GM13976 (cell line): ENCODE measurements at places on chromosomes 2 and 18.

GRCh38 chr18:59665057-59666006, 31.9 kb downstream of the CCBE1 start:
- DNase-seq, result no peak

DNA sequence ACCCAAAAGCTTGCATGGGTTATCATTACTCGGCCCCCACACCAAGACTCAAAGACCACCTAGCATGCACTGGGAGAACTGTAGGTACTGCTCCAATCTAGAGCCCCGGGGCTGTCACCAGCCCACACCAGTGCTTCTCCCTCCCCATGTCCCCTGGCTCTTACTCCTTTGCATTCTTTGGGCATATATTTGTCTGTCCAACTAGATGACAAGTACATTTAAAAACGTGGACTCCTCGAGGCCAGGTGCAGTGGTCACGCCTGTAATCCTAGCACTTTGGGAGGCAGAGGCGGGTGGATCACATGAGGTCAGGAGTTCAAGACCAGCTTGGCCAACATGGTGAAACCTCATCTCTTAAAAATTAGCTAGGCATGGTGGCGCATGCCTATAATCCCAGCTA, 7.8 kb downstream of the AFG3L2 start:
- DNase-seq, result no peak

GRCh38 chr2:48249025-48249424, 280.9 kb upstream of the STON1 start:
- no peak for DNase-seq

DNA sequence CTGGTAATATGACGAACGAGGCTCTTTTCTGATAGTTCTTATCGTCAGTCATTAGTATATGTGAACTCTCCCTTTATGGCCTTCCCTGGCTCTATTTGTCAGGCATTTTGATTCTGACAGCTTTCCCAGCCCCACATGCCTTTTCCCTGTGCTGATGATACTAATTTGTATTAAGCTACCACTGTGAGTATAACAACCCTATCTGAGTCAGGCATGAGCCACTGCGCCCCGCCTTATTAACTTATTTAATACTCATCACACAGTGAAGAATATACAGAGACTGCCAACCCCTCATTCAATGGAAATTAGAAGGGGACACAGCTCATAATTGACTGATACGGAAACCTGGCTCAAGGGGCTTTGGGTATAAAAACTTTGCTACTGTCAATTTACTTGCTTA, 140.0 kb downstream of the NETO1 start:
- DNase-seq, result no peak

- no peak for DNase-seq
Observed at GRCh38 chr18:44729631-44730101, 49.0 kb downstream of the SETBP1 start.

DNA sequence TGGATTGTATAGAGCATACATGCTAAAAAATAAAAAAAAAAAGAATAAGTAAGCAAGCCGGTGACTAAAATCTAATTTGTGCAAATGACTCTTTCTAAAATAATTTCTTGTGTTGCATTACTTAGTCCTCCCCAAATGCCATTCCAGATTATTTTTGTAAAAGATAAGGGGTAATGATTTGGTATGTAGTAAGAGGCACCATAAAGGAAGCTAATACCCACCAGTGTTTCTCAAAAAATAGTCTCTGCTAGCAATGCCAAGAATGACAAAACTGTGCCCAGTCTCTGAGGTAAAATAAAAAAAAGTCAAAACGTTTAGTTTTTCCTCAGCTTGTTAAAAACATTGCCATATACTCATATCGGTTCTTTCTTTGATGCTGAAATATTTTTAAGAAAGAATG, 2.7 kb downstream of the METTL5 start:
- DNase-seq, result no peak

- no peak for DNase-seq
Observed at GRCh38 chr2:69674316-69674670, 30.8 kb upstream of the AAK1 start.

DNA sequence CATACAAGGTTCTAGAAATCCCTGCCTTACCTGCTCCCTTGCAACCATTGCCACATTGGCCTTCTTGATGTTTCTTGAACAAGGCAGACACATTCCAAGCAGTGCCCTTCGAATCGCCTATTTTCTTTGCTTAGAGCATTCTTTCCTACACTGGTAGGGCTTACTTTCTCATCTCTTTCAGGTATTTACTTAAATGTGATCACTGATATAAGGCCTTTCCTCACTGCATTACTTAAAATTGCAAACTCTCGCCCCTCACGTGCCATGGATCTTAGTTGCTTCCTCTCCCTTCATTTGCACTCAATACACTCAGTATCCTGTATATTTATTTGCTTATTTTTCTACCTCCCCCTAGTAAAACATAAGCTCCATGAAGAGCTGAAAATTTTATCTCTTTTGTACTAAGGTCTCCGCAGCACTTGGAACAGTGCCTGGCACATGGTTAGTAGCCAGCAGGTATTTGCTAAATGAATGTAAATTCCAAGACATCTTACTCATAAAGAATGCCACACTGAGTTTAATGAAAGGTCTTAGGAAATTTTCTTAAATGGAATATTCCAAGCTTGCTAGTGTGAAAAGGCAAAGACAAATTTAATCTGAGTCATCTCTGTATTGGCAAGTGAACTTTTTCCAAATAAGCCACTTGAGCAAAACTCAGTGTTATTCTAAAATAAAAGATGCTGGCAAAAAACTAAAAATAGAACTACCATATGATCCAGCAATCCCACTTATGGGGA, 42.4 kb upstream of the FIGN start:
- no peak for DNase-seq

DNA sequence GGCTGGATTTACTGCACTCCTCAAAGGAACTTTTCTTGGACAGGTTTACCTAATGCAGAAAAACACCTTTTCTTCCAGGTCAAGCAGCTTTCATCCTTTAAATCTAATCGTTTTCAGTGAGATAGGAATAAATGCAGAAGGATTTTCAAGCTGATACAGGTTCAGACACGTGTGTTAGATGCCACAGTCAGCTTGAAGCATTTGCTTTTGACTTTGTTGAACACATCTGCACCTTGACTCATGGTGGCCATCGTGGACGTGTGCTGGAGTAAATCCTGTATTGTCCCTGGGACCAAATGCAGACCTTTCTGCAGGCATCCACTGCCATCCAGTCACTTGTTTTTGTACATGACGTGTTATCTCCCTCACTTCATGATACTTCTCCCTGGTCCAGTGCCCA, 61.9 kb downstream of the KLHL29 start:
- no peak for DNase-seq

DNA sequence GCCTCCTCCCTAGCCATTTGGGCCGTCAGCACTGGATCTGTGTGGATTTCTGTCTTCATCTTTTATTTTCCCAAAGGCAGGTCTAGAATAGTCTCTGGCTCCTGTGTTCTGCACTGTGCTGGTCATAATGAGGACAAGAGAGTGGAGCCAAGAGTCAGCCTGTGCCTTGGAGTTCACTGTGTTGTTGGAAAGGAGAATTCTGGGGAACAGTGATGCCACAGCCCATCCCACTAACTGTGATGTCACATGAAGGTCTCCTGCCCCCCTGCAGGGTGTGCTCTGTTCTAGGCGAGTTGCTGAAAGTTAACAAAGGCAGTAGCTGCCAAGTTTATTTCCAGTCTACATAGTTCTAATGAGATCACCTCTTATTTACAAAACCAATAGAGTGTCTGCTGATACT, 248.5 kb downstream of the TPGS2 start:
- no peak for DNase-seq

DNA sequence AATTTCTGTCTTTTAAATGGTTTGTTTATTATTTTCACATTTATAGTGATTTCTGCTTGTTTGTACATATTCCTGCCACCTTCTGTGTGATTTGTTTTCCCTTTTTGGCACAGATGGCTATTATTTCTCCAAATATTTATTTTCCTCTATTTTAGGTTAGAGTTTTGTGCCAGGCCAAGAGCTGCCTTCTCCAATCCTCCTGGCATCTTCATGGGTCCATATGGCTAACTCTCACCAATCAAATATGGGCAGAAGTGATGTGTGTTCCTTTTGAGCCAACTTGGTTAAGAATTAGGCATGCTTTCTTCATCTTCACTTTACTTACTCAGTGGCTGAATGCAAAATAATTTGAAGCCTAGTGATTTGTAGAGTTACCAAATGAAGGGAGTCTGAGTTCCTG, 697.1 kb upstream of the CELF4 start:
- no peak for DNase-seq

GRCh38 chr2:46300406-46300832, 3.2 kb downstream of the EPAS1 start:
- no peak for DNase-seq

DNA sequence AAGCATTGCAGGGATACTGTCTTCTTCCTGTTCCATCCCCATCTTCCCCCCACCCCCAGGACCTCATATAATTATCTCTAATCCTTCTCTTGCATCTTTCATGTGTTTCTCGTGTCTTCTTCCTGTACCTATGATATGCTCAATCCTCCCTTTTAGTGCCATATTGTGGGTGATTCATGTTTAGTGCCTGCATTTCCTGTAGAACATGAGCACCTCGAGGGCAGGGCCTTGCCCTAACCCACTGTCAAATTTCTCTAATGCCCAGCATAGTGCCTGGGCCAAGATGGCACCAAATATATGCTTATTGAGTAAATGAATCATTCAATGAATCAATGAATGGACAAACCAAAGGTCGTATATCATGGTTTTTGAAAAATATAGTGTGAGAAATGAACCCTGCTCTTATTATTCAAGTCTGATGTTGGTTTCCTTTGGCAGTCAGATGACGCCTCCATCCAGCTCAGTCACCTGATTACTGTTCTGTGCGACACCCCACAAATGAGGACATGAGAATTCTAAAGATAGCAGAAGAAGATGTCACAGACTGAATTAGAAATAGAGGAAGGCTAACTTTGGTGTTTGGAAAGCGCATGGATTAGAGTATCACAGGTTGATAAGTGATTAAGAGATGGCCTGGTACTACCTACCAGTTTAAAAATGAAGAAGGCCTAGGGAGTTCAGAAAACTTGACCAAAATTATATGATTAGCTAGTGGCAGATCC, 278.4 kb downstream of the PRKCE start:
- peak; percentile 55 for DNase-seq

DNA sequence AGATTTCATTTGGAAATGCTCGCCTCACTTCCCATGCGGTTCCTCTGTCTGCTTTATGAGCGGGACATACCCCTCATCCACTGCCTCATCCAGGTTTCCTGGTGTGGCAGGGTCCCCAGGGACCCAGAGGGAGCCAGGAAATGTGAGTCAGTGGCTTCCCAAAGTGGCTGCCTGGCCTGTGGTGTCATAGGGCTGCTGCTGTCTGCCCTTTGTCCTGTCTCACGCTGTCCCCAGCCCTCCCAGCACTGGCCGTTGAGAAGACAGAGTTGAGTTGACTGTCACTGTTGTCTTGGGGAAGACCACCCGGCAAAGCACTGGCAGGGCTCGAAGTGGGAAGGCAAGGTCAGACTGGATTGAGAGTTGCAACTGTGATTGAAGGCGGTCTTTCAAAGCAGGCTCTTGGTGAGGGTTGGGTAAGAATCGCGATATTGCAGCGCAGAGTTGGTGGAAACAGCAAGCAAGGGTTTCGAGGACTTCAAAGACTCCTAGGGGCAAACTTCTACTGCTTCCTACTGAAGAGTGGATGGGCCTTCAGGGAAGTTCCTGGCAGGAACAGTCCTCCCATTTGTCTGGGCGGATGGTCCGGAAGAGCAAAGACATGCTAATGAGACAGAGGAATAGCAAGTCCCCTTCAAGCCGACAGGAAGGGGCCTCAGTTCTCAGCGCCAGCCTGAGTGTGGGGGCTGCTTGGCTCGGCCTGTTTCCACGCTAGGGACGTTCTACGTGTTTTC, 33.9 kb downstream of the RAB31 start:
- DNase-seq, result no peak

DNA sequence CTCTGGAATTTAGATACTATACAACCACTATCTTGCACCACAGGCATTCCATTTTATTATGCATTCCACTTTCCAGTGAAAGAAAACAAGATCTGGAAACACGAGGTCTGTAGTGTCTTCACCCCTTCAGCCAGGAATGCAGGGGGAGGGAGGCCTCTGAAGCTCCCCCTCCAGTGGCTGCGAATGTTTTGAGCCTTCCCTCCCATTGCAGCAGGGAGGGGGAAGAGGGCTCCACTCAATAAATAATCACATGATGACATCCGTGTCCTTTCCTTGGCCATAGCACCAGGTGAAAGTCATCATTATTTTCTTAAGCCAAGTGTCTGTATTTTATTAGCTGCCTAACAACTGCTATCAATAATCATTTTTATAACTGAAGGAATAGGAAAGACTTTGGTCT, 38.6 kb downstream of the ALPK2 start:
- no peak for DNase-seq

DNA sequence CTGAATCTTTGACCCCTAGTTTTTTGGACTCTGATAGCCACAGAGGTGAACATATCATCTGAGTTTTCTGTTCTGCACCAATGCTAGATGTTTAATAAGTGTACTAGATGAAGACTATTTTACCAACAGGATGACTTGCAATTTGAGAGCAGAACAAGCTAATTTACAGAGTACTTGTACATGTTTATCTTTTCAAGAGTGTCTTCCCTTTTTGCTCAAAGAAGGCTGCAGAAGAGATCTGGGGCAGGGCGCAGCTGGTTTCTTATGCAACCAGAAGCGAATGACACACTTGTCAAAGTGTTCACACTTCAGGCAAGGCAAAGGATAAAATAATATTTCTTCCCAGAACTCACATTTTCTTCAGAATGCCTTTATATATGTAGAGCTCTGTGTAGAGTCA, 86.0 kb downstream of the VWA3B start:
- DNase-seq, result no peak

GRCh38 chr2:58926112-58926511, 685.0 kb upstream of the FANCL start:
- DNase-seq, result no peak

DNA sequence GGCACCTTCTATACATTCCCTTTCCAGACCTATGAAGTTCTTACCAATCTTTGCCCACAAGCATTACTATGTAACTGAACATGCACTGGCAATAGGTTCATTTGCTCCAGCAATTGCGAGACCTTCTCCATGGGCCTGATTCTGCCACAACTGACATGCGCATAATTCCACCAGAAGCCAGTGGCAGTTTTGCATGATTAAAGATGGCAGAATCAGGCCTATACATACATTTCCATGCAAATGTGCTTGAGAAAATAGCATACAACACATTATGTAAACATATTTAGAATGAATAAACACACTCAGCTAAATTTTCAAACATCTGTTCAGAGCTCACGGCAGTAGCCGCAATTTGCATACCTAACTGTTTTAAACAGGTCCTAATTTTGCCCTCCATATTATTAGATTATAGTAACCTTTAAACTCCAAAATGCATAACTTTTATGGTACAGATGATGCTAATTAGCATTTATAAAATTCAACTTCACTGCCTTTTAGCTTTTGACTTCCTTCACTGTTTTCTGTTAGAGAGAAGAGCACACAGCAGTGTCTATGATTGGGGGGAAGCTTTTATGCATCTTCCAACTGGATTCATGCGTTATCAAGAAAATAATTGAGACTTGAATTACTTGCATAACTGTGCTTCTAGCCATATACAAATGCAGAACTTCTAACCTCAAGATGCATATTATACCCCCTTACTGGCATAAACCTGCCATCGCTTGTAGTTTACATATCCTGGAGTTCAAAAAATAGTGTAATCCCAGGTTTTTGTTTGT, 155.3 kb upstream of the CDH19 start:
- no peak for DNase-seq
